GM12878 (cell line): ENCODE measurements at places on chromosomes 7 and 10.
A peak's percentile ranks its signal among the peaks of the same experiment; 100 is the strongest.

GRCh38 chr10:111109501-111110242, 32.8 kb downstream of the ADRA2A start:
- H3K4me3 ChIP-seq = no peak overlapping the region
- no peaks in the 10 kb centered on the region for H3K4me1 ChIP-seq
- no peak overlapping the region for H3K27ac ChIP-seq

- H3K36me3 ChIP-seq = no peaks in the 10 kb centered on the region
- H3K27ac ChIP-seq = no peak overlapping the region
- no peak overlapping the region for H3K4me3 ChIP-seq
- DNase-seq = no peak
- H3K4me1 ChIP-seq = no peaks in the 10 kb centered on the region
These were observed 96.3 kb upstream of the NEBL start for GRCh38 chr10:20993389-20993788.

DNA sequence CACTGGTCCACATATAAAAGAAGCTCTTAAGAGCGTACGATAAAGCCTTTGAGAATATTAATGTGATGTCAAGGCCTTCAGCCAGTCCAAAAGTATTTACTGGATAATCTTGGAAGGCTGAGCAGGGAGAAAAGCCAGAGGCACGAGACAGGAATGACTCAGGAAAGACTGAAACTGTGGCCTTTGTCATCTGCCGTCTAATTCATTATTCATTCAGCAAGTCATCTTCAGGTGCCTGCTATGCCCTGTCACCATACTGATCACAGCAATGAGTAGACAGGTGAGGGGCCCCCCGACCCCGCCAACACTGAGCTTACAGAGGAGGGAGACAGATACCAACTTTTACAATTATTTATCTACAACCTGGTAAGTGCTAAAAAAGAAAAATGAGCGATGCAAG, 78.9 kb downstream of the VOPP1 start:
- peaks cover 47% of the 10 kb centered on the region for H3K36me3 ChIP-seq
- no peaks in the 10 kb centered on the region for H3K4me1 ChIP-seq
- no peak overlapping the region for H3K27ac ChIP-seq

- no peaks in the 10 kb centered on the region for H3K36me3 ChIP-seq
- H3K4me3 ChIP-seq = no peak overlapping the region
- DNase-seq = no peak
- no peak overlapping the region for H3K27ac ChIP-seq
- H3K27me3 ChIP-seq = peaks cover 55% of the 10 kb centered on the region
These were observed 10.2 kb downstream of the EN2 start for GRCh38 chr7:155467846-155468784.

DNA sequence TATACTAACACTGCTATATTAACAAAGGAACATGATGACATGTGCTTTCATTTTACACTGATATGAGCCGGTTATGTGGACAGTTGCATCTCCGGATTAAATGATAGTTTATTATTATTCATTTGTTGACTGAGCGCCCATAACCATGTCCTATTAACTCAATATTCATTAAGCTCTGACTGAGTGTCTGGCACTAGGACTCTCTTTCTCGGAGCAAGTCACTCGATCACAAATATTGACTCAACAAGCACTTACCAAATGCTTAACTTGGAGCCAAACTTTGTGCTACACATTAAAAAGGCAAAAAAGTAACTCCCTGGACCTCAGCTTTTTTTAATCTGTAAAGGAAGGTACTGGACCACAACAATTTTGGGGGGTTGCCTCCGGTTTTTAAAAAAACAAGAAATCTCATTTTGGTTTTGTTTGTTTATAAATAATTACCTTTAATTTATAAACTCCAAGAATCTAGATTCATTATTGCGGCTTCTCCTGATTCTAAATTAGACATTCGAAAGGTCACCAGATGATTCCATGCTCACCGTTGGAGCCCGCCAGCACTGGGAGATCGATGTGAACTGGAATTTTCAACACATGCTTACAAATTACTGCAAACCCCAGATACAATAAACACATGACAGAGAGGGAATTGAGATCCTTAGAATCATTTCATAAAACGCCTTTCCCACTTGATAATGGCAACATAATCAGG, 8.9 kb upstream of the LYZL1 start:
- H3K4me3 ChIP-seq = no peak overlapping the region
- no peak overlapping the region for H3K27ac ChIP-seq
- H3K27me3 ChIP-seq = no peaks in the 10 kb centered on the region

DNA sequence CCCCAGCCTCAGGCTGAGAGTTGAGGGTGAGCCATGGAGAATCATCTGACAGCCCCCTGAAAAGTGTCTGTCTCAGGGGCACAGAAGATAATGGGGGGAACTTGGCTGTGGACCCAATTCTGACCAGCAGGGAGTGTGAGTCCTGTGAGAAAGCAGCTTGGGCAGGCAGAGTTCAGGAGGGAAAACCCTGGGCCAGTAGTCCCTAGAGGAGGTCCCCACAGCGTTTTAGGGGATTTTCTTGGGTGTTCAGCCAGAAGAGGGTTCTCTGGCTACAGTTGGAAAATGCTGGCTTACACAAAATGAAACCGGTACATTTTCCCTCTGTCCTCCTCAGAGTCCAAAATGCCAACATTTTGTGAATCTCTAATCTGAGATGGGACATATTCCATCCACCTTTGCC, 35.8 kb upstream of the TRIM8 start:
- H3K36me3 ChIP-seq = no peaks in the 10 kb centered on the region
- H3K27me3 ChIP-seq = no peaks in the 10 kb centered on the region
- DNase-seq = peak; percentile 21
- H3K4me1 ChIP-seq = peaks cover 6% of the 10 kb centered on the region
- 0 out of 2 replicates have a peak overlapping the region, but pooled peaks have one; percentile 31 for H3K27ac ChIP-seq
- no peak overlapping the region for H3K4me3 ChIP-seq

DNA sequence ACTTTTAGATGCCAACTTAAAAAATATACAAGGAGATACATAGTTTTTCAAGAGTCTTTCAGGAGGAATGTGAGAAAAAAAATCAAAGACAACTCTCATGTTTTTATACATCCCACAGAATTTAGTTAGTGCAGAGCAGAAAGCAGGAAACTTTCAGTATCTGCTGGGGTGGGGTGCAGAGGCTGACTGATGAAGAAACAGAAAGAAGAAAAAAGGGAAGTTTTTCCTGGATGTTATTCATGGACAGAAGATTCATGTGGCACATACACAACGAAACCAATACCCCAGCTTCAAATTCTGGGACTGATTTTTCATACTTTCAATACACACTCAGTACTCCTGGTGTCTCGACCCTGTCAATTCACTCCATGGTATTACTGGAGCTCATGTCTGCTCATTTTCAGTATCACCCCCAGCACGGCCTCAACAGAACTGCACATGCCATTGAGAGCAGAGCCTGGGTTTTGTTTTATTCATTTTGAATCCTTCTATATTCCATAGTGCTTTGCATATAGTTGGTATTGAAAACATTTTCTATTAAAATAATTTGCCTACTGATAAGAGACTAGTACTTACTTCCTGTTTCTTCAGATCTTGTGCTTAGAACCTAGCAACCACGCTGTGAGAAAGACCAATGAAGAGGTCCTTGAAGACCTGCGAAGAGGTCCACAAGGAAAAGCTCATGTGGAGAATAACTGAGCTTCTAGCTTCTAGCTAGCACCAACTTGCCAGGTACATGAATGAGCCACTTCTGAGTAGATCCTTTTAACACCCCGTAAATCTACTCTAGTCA, 49.0 kb downstream of the NDUFB2 start:
- no peaks in the 10 kb centered on the region for H3K27me3 ChIP-seq
- H3K27ac ChIP-seq = no peak overlapping the region
- no peaks in the 10 kb centered on the region for H3K36me3 ChIP-seq
- no peaks in the 10 kb centered on the region; the same call in 1 of the 2 replicates for H3K4me1 ChIP-seq
- DNase-seq = no peak
- no peak overlapping the region for H3K4me3 ChIP-seq

- no peak for DNase-seq
- H3K27ac ChIP-seq = no peak overlapping the region
- no peaks in the 10 kb centered on the region for H3K4me1 ChIP-seq
- H3K36me3 ChIP-seq = no peaks in the 10 kb centered on the region
These were observed 4.2 kb upstream of the TCF7L2 start for GRCh38 chr10:112945811-112946210.

DNA sequence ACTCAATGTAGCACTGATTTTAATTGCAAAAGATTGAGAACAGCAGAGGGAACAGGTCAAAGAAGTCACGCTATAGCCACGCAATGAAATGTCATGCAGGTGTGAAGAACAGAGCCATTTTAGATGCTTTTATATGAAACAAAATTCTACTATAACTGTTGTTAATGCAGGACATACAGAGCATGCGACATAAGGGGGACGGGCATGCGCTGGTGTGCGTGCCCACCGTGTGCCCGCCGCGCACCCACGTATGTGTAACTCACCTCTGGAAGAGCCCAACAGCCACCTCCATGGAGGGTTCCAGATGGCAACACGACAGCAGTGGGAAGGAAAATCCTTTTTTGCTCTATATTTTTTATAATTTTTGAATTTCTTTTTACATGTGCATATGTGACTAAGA, 410.0 kb upstream of the RNF32 start:
- H3K27ac ChIP-seq = no peak overlapping the region
- DNase-seq = no peak

- no peak for DNase-seq
- no peak overlapping the region for H3K27ac ChIP-seq
These were observed 71.9 kb downstream of the ELFN1 start for GRCh38 chr7:1741751-1742554.

DNA sequence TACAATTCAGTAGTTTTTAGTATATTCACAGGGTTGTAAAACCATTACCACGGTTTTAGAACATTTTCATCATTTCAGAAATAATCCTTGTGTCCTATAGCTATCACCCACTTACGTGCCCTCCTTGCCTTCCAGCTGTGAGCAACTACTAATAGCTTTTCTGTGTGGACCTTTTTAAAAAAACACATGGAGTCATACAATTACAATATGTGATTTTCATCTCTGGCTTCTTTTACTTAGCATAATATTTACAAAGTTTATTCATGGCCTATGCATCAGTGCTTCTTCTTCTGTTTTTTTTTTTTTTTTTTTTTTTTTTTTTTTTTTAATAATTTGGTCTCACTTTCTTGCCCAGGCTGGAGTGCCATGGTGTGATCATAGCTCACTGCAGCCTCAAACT, 76.1 kb downstream of the CDK14 start:
- H3K36me3 ChIP-seq = no peaks in the 10 kb centered on the region
- no peaks in the 10 kb centered on the region for H3K27me3 ChIP-seq
- no peak overlapping the region for H3K4me3 ChIP-seq
- peaks cover 6% of the 10 kb centered on the region; the same call in 1 of the 2 replicates for H3K4me1 ChIP-seq

GRCh38 chr7:142405122-142405765, 147.4 kb upstream of the PRSS58 start:
- H3K27me3 ChIP-seq = peaks cover 3% of the 10 kb centered on the region; the same call in 1 of the 2 replicates
- no peaks in the 10 kb centered on the region for H3K36me3 ChIP-seq
- no peaks in the 10 kb centered on the region for H3K4me1 ChIP-seq
- no peak overlapping the region for H3K4me3 ChIP-seq

DNA sequence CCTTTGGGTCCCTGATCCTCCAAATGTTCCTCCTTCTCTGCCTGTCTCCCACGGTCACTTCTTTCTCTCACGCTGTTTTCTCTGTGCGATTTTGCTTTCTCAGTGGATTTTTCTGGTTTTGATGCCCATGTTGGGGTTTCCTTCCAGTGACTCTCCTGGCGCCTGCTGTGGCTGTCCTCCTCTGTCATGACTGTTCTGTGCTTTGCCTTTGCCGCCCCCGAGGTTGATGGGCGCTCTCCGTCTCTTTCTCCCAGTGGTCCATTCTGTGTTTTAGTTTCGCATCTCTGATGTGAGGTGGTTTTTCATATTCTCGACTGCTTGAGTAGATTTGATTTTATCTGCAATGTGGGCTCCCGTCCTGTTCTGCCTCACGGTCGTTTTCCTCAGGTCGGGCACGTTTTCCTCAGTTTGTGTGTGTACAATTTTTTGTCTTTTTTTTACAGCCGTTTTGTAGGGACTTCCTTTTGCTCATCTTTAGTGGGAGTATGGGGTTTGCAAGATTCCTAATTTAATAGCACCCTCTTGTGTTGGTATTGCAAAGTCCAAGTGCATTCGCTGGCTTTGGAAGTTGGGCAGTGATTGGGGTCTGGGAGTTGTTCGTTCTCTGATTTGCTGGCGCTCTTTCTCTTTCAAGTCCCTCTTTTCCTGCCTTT, 100.0 kb downstream of the INPP5A start:
- no peak overlapping the region for H3K4me3 ChIP-seq
- no peaks in the 10 kb centered on the region for H3K36me3 ChIP-seq
- peak; percentile 43 for DNase-seq
- H3K4me1 ChIP-seq = no peaks in the 10 kb centered on the region
- no peak overlapping the region for H3K27ac ChIP-seq

- no peak for DNase-seq
- no peaks in the 10 kb centered on the region for H3K4me1 ChIP-seq
- no peaks in the 10 kb centered on the region for H3K36me3 ChIP-seq
- H3K27ac ChIP-seq = no peak overlapping the region
- no peaks in the 10 kb centered on the region for H3K27me3 ChIP-seq
- no peak overlapping the region for H3K4me3 ChIP-seq
These were observed 122.0 kb upstream of the TCERG1L start for GRCh38 chr10:131433568-131433967.

DNA sequence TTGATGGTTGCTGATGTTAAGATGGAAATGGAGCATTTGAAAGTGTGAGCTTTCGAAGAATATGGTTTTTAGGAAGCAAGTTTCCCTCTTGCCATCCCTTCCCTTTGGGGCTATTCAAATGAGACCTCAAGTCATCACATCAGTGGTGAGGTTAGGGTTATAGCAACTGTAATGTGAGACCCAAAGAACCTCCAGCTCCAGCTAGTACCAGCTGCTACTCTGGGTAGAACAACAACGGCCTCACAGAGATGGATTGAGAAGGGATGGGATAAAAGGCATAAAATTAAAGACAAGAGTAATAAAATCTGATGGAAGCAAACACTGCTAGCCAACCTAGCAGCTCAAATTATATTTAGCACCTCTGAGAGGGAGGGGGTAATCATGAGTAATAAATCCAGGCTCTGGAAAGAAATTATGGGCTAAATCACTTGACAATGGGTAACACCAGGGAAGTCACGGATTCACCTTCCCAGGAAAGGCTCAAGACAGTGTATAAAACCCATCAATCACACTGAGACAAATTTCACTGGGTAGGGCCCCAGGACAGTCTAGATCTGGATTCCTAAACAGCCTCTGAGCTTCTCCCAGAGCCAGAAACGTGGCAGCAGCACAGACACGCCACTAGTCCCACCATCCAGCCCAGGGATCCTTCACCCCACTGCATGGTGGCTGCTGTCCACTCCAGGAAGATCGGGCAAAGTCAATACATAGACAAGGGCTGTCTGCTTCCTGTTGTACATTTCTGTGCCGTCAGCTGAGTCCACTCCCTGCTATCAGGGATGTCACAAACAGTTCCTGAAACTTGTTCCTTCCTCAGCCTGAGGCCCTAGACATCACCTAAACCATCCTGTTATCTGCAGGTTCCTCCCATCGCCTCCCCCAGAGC, 151.1 kb downstream of the GFRA1 start:
- no peak for DNase-seq
- H3K27ac ChIP-seq = no peak overlapping the region
- no peaks in the 10 kb centered on the region for H3K36me3 ChIP-seq
- no peaks in the 10 kb centered on the region for H3K4me1 ChIP-seq
- H3K4me3 ChIP-seq = no peak overlapping the region

DNA sequence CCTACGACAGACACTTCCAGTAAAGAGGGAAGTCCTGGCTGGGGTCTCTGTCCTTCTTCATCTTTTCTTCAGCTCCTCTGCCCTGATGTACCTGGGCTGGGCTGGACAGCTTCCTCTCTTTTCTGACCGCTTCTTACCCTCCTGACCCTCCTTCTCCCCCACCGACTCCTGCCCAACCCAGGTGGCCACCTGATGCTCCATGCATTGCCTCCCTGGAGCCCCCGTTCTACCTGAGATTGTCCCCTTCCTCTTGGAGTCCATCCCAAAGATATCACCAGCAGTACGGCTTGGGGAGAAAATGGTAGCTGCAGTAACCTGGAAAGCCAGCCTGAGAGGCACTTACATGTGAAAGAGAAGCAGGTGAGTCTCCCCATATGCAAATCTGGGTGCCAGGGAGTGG, 566.3 kb downstream of the TCERG1L start:
- H3K4me1 ChIP-seq = no peaks in the 10 kb centered on the region
- no peak overlapping the region for H3K4me3 ChIP-seq
- DNase-seq = no peak
- no peaks in the 10 kb centered on the region for H3K27me3 ChIP-seq
